ENCODE measurements at places on chromosomes 3 and 15.

DNA sequence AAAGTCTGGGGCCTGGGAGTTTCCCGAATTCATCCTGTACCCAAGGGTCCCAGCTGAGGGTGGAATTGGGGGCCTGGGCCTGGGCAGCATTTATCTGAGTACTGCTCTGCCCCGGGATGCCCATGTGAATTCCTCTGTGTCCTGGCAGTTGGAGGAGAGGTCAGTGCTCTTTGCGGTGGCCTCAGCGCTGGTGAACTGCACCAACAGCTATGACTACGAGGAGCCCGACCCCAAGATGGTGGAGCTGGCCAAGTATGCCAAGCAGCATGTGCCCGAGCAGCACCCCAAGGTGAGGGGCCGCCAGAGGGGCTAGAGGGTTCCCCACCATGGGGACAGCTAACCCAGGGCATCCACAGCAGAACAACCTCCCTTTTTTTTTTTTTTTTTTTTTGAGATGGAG is 6.2 kb upstream of the RCCD1 start:
- no peak for DNase-seq

- DNase-seq: no peak
Observed at GRCh38 chr15:32904448-32904847, 186.6 kb downstream of the GREM1 start.

DNA sequence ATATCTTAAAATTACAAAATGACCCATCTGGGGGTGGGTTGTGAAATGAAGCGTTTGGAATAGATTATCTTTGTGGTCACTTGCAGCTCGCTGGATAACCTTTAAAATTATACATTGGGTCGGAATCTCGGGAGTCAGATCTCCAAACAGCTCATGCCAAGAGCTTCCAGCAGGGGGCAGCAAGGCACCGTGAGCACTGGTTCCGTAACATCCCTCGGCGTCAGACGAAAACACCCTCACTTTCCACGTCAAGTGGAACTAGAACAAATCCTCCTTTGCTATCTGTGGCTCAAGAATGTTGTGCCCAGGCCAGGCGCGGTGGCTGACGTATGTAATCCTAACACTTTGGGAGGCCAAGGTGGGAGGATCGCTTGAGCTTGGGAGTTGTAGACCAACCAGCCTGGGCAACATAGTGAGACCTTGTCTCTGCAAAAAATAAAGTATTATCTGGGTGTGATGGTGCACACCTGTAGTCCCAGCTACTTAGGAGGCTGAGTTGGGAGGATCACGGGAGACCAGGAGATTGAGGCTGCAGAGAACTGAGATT is 31.1 kb downstream of the UMPS start:
- DNase-seq: peak; percentile 61

GRCh38 chr3:25785826-25786225 is 2.6 kb upstream of the NGLY1 start:
- no peak for DNase-seq

DNA sequence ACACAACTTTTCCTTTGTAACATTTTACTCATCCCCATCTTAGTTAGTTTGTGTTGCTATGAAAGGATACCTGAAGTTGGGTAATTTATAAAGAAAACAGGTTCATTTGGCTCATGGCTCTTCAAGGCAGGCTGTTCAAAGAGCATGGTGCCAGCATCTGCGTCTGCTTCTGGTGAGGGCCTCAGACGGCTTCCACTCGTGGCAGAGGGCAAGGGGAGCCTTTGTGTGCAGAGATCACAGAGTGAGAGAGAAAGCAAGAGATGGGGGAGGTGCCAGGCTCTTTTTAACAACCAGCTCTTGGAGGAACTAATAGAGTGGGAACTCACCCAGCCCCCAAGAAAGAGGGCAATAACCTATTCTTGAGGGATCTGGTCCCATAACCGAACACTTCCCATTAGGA is 23.1 kb downstream of the PLA2G4F start:
- no peak for DNase-seq

- DNase-seq: no peak
Observed at GRCh38 chr3:174430986-174431385, 428.1 kb upstream of the NAALADL2 start.

DNA sequence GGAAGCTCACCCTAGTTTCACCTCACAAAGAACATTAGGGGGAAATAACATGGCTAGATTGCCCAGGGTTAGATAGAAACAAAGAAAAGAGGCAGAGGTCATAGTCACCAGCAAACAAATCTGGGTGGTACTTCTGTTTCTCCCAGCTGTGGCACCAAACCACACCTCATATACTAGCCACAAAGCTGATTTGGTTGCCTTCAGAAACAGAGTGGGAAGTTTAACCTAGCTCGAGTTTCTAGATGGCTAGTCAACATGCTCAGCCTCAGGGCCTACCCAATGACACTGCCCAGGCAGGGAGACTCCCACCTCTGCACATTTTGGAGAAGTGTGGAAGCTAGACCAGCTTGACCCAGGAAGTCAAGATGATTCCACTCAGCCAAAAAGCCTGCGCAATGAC is 174.2 kb downstream of the GABRB3 start:
- DNase-seq: no peak

DNA sequence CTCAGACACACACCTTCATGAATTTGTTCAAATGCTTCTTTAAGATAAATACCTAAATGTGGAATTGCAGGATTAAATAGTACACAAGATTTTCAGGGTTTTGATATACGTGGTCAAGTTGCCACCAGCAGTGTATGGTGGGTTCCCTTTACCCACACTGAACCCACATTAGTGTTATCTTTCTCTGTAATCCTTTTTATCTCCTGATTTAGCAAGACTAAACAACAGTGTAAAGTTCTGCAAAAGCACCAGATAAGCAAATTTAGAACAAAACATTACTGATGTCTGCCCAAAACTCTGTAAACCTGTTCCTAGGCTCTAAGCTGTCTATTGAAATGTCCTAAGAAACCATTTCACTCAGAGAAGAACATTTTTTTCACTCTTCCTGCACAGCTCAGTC is 352.9 kb downstream of the FHIT start:
- no peak for DNase-seq

- no peak for DNase-seq
Observed at GRCh38 chr15:87818756-87819155, 437.8 kb downstream of the NTRK3 start.

DNA sequence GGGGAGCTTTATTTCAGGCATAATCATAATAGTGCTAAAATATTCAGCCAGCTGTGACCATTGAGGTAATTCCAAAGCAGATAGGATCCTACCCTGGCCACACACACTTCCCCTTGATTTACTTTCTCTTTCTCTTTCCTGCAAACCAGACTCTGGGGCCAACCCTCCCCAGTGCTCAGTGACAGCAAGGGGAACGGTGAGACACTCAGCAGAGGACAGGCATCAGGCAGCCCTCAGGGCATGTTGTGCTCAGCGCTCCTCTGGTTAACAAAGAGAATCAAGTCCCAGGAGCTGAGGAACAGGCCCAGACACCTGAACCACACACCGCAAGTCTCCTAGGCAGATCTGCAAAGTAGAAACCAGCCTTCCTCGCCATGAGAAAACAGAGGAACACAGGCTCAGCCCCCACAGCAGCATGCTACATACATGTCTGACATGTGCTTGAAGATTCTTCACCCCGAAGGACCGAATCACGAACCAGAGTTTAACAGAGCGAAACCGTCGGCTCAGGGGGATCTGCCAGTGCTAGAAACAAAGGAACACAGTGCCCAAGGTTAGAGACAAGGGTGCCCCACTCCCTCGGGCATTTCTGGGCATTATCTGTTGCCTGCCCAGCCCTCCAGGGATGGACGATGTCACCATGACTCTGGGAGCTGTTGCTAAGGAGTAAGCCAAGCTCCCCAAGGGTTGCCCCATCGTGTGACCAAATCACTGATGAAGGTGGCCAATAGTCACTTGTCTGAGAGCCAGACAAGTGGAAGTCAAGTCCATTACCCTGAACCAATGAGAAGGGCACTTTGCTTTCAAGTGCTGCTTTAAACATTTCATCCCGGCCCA is 17.5 kb downstream of the HDC start:
- no peak for DNase-seq

DNA sequence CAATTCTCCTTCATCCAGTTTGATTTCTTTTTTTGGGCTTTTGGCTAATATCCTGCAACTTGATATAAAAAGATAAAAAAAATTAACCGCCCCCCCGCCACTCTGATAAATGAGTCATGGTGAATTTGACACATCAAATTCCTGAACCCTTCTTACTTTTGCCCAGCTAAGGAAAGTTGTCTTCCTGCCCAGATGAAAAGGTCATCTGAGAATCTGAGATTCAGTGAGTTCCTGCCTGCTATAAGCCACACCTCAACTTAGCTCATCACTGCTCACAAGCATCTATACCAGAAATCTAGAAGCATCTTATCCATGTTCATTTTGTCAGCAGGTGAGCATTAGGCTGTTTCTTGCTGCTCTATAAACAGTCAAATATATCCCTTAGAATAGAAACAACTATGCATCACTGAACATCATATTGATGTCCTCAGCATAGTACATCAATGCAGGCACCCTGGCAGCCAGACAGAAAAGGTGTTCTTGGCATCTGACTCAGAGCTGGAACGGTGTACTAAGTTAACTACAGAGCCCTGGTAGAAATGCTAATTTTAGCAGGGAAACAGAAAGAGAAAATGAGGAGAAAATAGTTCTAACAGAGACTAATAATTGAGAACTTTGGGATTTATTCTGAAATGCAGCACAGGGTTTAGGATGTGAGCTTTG is 77.1 kb downstream of the SEMA6D start:
- no peak for DNase-seq

DNA sequence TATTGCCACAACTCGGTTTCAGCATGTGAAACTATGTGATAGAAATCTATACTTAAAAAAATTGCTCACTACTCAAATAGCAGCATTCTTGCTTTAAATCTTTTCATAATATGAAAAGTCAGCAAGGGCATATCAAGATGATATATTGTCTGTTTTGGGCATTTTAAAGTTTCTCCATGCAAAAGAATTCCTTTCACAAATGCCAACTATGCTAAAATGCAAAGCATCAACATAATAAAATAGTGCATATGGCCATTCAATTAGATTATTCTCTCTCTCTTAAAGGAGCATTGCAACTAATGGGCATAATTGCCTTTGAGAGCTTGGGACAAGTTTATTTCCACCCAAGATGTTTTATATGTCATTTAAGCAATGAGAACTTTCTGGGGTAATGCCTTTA is 475.1 kb downstream of the ZPLD1 start:
- no peak for DNase-seq

GRCh38 chr3:16839271-16840100 is 45.3 kb upstream of the PLCL2 start:
- DNase-seq: no peak

DNA sequence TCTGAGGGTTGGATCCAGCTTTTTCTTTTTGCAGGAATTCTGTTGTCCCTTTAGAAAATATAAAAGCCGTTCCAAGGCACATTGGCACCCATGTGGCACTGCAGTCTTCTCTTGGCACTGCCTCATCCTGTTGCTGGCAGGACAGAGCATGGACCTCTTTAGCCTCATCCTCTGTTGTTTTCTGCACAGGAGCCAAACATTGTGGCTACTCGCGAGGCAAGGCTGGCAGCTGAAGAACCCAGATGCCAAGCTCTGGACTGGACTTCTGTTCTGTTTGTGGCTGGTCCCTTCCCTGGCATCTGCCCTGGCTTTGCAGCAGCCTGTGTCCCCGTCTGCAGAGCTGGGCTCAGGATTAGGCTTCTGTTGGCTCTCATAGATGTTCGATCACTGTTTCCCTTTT is 224.7 kb upstream of the TBC1D5 start:
- DNase-seq: no peak

- no peak for DNase-seq
Observed at GRCh38 chr3:54830658-54831057, 97.2 kb downstream of the LRTM1 start.

GRCh38 chr3:170699158-170700053 is 113.5 kb upstream of the SLC7A14 start:
- no peak for DNase-seq

DNA sequence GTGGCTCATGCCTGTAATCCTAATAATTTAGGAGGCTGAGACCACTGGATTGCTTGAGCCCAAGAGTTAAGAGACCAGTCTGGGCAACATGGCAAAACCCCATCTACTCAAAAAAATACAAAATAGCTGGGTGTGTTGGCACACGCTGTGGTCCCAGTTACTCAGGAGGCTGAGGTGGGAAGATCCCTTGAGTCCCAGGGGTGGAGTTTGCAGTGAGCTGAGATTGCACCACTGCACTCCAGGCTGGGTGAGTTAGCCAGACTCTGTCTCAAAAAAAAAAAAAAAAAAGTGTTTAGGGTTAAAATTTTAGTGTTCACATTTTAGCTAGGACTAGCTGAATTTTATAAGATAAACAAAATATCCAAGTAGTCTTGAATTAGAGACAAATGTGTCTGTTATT is 1340.1 kb upstream of the EPHA6 start:
- DNase-seq: no peak

GRCh38 chr3:139466360-139466759 is 10.0 kb downstream of the RBP2 start:
- DNase-seq: no peak

- no peak for DNase-seq
Observed at GRCh38 chr3:23738944-23739343, 66.8 kb upstream of the UBE2E1 start.

DNA sequence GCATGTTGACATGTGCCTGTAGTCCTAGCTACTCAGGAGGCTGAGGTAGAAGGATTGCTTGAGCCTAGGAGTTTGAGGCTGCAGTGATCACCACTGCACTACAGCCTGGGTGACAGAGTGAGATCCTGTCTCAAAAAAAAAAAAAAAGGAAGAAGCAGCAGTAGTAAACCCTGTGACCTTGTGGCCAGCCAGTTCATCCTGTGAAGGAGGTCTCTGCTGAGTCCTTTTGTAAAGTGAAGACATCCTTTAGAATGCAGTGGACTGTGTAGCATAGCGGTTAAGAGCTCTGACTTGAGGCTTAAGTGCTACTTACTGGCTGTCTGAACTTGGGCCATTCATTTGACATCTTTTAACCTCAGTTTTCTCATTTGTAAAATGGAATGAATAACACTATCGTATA is 8.3 kb downstream of the EXOSC7 start:
- no peak for DNase-seq

DNA sequence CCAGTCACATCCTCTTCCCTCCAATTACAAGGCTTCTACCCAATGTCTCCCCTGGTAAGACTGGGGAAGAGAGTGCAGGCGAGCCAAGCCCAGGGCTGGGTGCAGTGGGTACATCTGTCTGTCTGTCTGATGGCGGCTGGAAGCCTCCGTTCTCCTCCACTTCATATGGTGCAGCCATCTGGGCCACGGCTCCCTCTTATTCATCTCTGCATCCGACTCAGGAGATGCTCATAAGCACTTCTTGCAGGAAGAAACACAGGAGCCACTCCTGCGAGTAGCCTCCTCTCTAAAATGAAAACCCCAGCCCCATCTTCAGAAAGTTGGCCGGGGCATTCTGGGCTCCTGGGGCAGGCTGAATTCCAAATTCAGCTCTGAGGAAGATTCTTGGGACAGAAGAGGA is 67.5 kb upstream of the SLC6A6 start:
- no peak for DNase-seq

Data from stimulated activated CD8-positive, alpha-beta memory T cell treated with anti-CD3 and anti-CD28 coated beads, Interleukin-4, amount 100 ng/mL, for 24 hours (primary cell).